Transverse colon (tissue), 4 donors: ENCODE measurements at places on chromosomes 11 and 22. TPM values are rescaled to one million over a fixed set of nuclear protein-coding genes. Genes with fewer than 3 reads are reported as not detected.
A peak's percentile ranks its signal among the peaks of the same experiment; 100 is the strongest.

The NLRP14 gene
- total RNA-seq: not detected

The FAM83F gene
- total RNA-seq: 36.3 TPM

GRCh38 chr11:27702811-27703210 is 2.6 kb upstream of the BDNF start:
- H3K4me3 ChIP-seq: no peak overlapping the region
- peaks cover 30% of the 10 kb centered on the region for H3K4me1 ChIP-seq
- H3K27me3 ChIP-seq: peaks cover 68% of the 10 kb centered on the region
- DNase-seq: no peak

GRCh38 chr22:28894334-28894733 is 11.0 kb downstream of the ZNRF3 start:
- DNase-seq: peak; percentile 64
- no peaks in the 10 kb centered on the region for H3K36me3 ChIP-seq
- H3K27me3 ChIP-seq: no peaks in the 10 kb centered on the region
- H3K27ac ChIP-seq: peak overlapping the region; percentile 44
- peaks cover 39% of the 10 kb centered on the region for H3K4me1 ChIP-seq

DNA sequence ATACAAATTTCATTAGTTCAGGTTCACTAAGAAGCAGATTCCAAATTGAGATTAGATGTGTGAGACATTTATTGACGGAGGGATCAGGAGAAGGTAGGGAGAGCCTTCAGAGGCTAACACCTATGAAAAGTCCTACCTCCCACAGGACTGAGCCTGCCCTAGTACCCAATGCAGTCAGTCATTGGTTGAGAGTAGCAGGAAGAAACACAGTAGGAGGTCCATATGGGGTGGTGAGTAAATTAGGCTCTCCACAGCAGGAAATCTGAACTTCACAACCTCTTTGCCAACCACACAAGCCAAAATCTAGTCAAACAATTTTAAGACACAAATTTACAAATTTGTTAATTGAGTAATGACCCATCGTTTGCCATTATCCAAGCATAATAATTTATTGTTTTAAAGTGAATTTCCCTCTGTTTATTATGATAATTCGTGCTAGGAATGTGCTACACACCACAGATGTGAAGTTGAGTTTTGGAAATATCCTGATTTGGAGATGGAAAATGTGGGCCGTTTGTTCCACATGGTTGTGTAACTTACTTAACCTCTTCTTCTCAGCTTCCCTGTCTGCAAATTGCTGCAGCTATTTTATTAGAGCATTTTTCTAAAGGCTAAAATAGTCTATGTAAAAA is 542.1 kb downstream of the ETS1 start:
- no peak for DNase-seq
- no peak overlapping the region for H3K4me3 ChIP-seq
- H3K4me1 ChIP-seq: no peaks in the 10 kb centered on the region
- no peak overlapping the region for H3K27ac ChIP-seq

DNA sequence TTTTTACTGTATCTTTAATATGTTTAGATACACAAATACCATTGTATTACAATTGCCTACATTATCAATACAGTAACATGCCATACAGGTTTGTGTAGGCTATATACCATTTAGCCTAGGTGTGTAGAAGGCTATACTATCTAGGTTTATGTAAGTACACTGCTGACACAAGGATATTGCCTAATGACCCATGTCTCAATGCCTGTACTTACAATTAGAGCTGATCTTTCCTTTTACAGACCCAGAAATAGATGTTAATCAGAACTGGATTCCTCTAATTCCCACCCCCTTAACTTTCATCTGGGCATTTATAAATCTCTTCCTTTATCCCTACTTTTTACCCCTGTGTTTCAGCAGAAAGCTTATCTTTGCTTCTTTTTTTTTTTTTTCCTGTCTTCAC is 229.5 kb downstream of the METTL15 start:
- no peaks in the 10 kb centered on the region for H3K4me1 ChIP-seq
- H3K27ac ChIP-seq: no peak overlapping the region
- DNase-seq: no peak
- H3K27me3 ChIP-seq: no peaks in the 10 kb centered on the region
- no peaks in the 10 kb centered on the region for H3K36me3 ChIP-seq
- H3K4me3 ChIP-seq: no peak overlapping the region

DNA sequence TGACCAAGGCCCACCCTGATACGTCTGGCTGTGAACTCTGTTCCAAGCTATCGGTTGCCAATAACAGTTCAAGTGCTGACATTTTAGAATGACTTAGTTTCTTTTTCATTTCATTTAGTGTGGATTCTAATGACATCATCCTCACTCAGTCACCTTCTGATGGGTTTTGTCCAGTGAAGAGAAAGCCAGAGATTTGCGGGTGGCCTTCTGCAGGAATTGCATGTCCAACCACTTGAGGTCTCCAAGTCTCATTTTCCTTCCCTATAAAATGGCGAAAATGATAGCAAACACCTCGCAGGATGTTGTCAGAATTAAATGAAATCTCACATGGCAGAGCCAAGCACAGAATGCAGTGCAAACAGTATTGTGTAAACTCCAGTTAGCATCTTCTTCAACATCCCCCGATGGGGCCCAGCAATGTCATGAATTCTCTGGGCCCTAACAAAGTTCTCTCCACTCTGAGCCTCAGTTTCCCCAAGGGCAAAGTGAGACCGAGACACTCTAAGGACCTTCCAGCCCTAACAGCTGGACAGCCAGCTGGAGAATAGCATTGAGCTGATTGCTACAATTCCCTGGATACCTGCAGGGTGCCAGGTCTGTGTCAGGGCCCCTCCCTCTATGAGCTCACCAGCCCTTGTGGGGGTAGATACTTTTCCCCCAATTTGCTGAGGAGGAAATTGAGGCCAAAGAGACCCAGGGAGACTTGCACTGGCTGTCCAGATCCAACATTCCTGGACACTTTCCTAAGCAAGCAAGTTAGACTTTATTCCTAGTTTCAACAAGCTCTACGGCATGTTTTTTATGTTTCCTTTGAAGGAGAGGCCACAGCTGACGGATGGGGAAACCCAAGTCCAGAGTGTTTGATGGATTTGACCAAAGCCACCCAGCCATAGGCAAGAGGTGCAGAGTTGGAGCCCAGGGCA is 286.7 kb downstream of the MN1 start:
- H3K27ac ChIP-seq: no peak overlapping the region
- DNase-seq: no peak
- no peak overlapping the region for H3K4me3 ChIP-seq
- no peaks in the 10 kb centered on the region for H3K36me3 ChIP-seq

GRCh38 chr11:128828350-128828749 is 38.7 kb downstream of the KCNJ1 start:
- no peaks in the 10 kb centered on the region for H3K4me1 ChIP-seq
- H3K27me3 ChIP-seq: no peaks in the 10 kb centered on the region
- H3K27ac ChIP-seq: no peak overlapping the region
- DNase-seq: no peak
- no peaks in the 10 kb centered on the region for H3K36me3 ChIP-seq

GRCh38 chr11:41201156-41201555 is 258.3 kb downstream of the LRRC4C start:
- no peaks in the 10 kb centered on the region for H3K27me3 ChIP-seq
- H3K4me1 ChIP-seq: no peaks in the 10 kb centered on the region
- no peak overlapping the region for H3K27ac ChIP-seq
- H3K4me3 ChIP-seq: no peak overlapping the region
- no peak for DNase-seq
- H3K36me3 ChIP-seq: no peaks in the 10 kb centered on the region
